LHCN-M2 (cell line): ENCODE measurements at places on chromosomes 5 and 9. TPM values are rescaled to one million over a fixed set of nuclear protein-coding genes. Genes with fewer than 3 reads are reported as not detected.

The PCYOX1L gene
- total RNA-seq = 5.9 and 6.3 TPM in 2 replicates

The ORM2 gene
- total RNA-seq = not detected in 2 replicates

The ELOVL7 gene
- total RNA-seq = not detected in 2 replicates

DNA sequence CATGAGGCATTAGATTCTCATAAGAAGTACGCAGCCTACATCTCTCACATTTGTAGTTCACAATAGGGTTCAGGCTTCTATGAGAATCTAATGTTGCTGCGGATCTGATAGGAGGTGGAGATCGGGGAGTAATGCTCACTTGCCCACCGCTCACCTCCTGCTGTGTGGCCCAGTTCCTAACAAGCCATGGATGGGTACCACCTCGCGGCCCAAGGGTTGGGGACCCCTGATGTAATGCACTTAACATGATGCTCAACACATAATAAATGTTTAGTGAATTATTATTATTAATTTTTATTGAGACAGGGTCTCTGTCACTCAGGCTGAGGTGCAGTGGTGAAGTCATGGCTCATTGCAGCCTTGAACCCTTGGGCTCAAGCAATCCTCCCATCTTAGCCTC, 104.7 kb upstream of the IL7R start:
- no peak for DNase-seq

DNA sequence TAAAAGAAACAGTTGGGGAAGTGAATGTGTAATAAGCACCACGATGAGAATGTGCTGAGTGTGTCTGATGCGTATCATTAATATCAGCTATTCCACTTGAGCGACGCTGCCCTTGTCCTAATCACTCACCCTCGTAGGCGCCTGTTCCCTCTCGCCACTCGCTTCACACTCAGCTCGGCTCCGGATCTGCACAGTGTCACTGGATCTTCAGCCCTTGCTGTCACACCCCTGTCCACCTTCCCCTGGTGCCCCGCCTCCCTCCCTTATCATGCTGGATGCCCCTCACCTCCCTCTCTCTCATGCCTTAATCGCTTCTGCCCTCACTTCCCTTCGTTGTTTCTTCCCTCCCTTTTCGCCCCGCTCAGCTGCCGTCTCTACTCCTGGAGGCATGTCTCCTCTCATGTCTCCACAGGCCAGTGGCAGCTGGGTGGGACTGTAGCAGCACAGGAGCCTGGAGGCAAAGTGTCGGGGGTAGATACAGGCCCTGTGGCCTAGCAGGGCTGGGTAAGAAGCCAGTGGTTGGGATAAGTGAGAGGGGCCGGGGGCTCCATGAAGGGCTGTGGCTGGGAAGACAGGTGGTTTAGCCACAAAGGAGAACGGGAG, 43.5 kb downstream of the ANKDD1B start:
- no peak for DNase-seq

- no peak for DNase-seq
Observed at GRCh38 chr5:617896-618295, 5.8 kb downstream of the CEP72 start.

The RNF180 gene
- 1.9 and 3.1 TPM in 2 replicates for total RNA-seq

- no peak for DNase-seq
Observed at GRCh38 chr5:87359106-87359505, 53.6 kb downstream of the CCNH start.

GRCh38 chr5:109691996-109692395, 2.3 kb downstream of the MAN2A1 start:
- DNase-seq = peak; percentile 45

The RASGRF2 gene
- total RNA-seq = under 0.01 TPM in 1 of 2 replicates, not detected in the other

The STKLD1 gene
- total RNA-seq = 0.45 and 1.4 TPM in 2 replicates

DNA sequence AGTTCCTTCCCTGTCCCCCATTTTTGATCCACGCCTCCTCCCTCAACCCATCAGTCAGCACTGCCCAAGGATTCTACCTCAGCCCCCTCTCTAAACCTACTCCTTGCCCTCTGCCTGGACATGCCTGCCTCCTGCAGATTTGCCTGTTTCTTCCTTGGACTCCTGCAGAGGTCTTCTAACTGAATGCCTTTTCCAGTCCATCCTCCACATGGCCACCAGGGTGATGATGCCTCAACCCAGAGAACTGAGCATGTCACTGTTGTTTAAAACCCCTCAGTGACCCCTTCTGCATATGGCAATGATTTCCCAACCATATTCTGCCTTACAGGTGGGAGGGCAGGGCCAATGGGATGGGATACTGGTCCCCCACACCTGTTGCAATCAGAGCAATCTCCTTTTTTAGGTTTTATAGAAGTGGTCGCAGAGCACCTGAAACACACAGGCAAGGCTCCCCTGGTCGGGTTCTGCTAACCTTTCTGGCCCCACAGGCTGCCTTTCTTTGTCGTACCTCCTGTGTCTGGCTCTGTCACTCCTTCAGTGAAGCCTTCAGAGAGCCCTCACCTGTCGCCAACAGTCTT, 9.3 kb downstream of the PHYKPL start:
- DNase-seq = no peak

- DNase-seq = no peak
Observed at GRCh38 chr5:93594591-93595419, 11.8 kb downstream of the NR2F1 start.

- no peak for DNase-seq
Observed at GRCh38 chr9:91834740-91835139, 115.3 kb downstream of the ROR2 start.

The FIBCD1 gene
- total RNA-seq = 0.51 and 1.7 TPM in 2 replicates

DNA sequence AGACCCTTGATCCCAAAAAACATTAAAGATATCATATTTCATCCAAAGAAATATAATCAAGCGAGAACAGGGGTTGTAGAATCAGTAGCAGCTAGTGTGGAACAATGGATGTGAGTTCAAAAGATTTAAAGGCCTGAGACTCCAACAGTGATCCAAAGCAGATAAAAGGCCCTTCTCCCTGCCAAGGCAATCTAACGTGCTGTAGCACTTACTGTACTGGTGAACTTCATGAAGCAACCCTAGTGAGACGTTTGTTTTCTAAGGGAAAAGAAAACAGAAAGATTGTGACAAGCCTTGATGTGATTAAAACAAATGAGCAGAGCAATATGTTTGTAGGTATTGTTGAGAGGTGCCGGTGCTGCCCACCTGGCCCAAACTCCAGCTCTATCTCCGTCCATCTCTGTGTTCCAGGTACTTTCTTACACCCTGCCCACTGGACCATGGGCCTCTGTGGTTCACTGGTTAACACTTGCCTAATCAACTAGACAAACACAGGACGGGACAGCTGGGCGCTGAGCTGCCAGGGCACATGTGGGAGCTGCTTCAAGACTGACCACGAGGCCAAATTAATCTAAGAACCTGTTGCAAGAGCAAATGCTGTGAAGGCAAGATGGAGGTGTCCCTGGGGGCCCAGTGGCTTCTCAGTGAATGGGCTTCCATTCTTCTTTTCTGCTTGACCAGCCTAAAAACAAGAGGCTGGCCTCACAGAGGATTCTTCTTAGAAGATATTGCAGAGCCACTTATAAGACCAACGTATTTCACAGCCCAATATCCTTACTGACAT, 265.5 kb downstream of the CWC27 start:
- DNase-seq = peak; percentile 73

- peak; percentile 35 for DNase-seq
Observed at GRCh38 chr5:9198394-9198793, 347.5 kb downstream of the SEMA5A start.

DNA sequence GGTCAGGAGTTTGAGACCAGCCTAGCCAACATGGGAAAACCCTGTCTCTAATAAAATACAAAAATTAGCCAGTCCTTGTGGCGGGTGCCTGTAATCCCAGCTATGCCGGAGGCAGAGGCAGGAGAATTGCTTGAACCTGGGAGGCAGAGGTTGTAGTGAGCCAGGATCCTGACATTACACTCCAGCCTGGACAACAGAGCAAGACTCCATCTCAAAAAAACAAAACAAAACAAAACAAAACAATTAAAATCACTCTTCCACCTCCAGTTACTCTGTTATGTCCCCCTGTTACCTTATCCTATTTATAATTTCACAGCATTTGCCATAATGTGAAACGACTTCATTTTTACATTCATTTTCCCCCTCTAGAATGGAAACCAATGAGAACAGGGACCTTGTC, 54.4 kb downstream of the CXXC5 start:
- no peak for DNase-seq

GRCh38 chr5:105168806-105169205, 1606.2 kb upstream of the NUDT12 start:
- no peak for DNase-seq

DNA sequence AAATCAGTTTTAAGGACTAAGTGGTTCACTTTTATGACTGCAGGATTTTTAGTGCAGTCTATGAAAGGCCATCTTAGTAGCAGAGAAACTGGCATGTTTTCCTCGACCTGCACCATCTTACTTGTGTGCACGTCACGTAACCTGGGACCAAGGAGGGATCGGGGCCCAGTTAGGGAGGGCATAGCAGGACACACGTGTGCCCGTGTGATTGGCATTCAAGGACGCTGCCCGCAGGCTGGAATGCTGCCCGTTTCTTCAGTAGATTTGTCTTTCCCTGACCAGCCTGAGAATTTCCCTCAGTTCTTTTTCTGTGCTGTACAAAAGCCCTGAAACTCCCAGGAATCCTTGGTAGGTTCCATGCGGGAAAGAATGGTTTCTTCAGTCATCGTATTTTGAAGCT, 196.3 kb downstream of the TRIO start:
- no peak for DNase-seq

DNA sequence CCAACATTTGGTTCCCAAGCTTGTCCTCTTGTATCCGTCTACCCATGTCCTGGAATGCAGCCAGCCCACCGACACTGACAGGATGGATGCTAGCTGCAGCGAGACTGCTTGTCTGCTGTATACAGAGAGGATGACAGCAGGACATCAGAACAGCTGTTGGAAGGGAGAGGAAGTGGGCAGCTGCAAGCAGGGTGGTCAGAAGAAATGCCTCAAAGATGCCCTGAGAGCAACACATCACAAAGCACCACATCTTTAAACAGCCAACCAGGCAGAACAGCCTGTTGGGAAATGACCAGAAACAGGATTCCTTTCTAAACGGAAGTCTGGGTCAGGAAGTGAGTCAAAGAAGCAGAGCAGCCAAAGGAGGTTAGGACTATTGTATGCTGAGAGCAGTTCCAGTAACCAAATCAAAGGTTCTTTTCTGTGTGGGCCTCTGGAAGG, 219.1 kb downstream of the NDUFS4 start:
- DNase-seq = peak; percentile 98

The FABP6 gene
- not detected in 2 replicates for total RNA-seq

DNA sequence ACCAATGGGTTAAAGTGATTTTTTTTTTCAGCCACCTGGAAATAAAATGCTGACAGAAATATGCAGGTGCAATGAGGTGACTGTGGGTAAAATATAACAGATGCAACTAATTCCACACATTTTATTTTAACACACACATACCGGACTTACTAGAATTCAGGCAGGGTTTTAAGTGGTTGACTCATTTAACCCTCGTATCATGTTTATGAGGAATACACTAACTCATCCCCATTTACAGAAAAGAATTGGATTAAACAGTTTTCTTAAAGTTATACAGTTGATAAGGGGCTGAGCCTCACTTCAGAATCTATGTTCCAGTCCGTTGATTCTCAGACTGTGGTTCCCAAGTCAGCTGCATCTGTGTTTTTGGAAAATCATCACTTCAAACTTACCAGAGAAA, 207.5 kb downstream of the CHSY3 start:
- DNase-seq = peak; percentile 63

The TRIM36 gene
- 3.9 and 5.4 TPM in 2 replicates for total RNA-seq

The SPTAN1 gene
- 169 and 208 TPM in 2 replicates for total RNA-seq

GRCh38 chr9:15416880-15417279, 5.8 kb upstream of the SNAPC3 start:
- DNase-seq = peak; percentile 41

GRCh38 chr5:54002779-54003178, 307.6 kb downstream of the ARL15 start:
- DNase-seq = no peak

The KIAA1958 gene
- 0.71 and 1.4 TPM in 2 replicates for total RNA-seq

DNA sequence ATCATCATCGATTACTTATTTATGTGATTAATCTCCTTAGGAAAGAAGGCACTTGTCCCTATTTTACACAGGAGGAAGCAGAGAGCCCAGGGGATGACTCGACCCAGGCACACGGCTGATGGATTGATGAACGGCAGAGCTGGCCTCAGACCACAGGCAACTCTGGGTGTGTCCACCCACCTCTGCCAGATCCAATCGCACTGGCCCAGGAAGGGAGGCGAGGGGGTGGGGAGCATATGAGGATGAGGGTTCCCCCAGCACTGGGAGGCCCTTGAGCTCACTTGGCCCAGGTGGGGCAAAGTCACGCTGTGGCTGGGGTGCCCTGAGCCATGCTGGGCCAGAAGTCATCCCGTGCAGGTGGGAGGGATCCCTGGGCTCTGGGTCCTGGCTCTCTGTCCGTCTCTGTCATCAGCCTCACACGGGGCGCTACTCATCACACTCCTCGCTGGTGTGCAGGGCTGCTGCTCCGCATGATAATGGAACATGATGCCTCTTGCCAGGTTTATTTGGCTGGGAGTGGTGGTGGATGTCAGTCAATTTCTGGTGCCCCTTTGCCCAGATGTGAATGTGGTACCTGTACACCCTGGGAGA, 160.1 kb downstream of the GAPVD1 start:
- DNase-seq = no peak

GRCh38 chr5:138724470-138725146, 28.6 kb upstream of the CTNNA1 start:
- DNase-seq = peak; percentile 79

- DNase-seq = no peak
Observed at GRCh38 chr5:2920312-2920711, 168.8 kb upstream of the IRX2 start.

The PRUNE2 gene
- 68.5 and 88.1 TPM in 2 replicates for total RNA-seq

The FOXD4L4 gene
- 0.06 and 0.17 TPM in 2 replicates for total RNA-seq

The FBP2 gene
- not detected in 2 replicates for total RNA-seq

GRCh38 chr9:92947268-92948037, at the start of gene FGD3:
FGD3 (plus strand) TSS chr9:92947523; CDS start chr9:92976257, 28,734 bp downstream.
- no peak for DNase-seq

The SLC1A3 gene
- 12.1 and 15.1 TPM in 2 replicates for total RNA-seq

DNA sequence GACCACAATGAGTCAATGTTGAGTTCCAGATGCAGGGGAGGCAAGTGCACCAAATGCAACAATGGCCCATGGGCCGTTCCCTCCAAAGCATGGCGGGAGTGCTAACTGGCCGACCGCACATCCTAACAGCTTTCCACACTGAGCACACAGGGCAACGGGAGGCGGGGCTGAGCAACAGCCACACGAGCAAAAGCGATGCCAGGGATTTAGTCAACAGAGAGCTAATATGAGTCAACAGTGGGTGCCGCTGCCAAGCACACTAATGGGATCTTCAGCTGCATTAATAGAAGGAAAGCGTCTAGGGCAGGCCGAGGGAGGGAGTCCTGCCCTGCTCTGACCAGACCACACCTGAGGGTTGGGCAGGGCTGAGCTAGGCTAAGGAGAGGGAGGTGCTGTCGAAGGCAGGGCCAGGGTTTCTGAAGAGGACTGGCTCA, 4.6 kb downstream of the EPB41L4B start:
- peak; percentile 89 for DNase-seq

The ANXA1 gene
- total RNA-seq = 438 and 444 TPM in 2 replicates

The PCDHGA12 gene
- 6.1 and 6.9 TPM in 2 replicates for total RNA-seq

The IFNB1 gene
- total RNA-seq = not detected in 2 replicates

- DNase-seq = peak; percentile 11
Observed at GRCh38 chr5:32712481-32713360, 1.6 kb downstream of the NPR3 start.

- DNase-seq = no peak
Observed at GRCh38 chr9:10130061-10130675, 482.6 kb downstream of the PTPRD start.

The AOPEP gene
- total RNA-seq = 80.1 and 114 TPM in 2 replicates

The PGM5 gene
- not detected in 2 replicates for total RNA-seq

- DNase-seq = peak; percentile 22
Observed at GRCh38 chr5:142353071-142353472, 28.3 kb upstream of the SPRY4 start.
